ENCODE measurements at places on chromosomes 3 and 15.

DNA sequence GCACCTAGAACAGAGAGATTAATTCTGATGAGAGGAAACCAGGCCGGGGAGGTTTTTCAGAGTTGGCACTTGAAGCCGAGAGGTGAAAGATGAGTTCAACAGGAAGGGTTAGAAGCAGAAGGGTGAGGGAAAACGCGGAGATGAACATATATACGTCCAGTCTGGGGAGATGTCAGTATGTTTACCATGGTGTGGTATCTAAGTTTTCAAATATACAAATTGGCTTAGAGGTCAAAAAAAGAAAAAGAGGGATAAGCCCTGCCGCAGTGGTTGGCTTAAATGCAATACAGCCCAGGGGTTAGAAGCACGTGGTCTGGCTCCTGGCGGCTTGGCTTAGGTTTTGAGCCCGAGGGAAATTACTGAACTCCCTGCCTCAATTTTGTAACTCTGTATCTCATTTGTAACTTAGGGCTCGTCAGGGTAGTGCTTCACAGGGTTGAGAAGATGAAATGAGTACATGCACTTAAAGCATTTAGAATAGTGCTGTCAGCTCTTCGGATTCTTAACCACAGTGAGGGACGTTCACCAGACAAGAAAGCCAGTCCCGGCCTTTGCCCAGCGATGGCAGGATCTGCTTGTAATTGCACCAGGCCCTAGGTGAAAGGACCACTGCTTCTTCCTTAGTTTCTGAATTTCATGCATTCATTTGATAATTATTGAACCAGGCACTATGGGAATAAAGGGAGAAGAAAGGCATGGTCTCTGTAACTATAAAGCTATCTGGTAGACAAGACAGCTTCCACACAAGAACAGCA is 6.4 kb downstream of the HES1 start:
- DNase-seq, result peak; percentile 40

- no peak for DNase-seq
These were observed 6.9 kb downstream of the SERPINI2 start for GRCh38 chr3:167466966-167467365.

DNA sequence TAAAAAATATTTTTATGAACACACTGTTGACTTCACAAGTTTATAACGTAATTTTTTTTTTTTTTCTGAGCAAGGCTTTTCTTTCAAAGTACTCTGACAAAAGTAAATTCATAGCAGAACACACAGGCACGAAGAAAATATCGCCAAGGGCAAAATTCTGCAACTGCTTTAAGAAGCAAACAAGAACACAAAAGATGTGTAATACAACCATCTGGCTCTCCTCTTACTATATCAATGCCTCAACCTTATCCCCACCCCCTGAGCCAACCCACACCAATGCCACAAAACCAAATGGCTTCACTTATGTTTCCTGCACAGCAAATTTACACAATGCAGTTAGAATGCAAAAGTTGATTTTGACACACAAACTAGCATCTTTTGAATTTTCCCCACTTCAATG is 274.2 kb downstream of the FOXP1 start:
- no peak for DNase-seq

DNA sequence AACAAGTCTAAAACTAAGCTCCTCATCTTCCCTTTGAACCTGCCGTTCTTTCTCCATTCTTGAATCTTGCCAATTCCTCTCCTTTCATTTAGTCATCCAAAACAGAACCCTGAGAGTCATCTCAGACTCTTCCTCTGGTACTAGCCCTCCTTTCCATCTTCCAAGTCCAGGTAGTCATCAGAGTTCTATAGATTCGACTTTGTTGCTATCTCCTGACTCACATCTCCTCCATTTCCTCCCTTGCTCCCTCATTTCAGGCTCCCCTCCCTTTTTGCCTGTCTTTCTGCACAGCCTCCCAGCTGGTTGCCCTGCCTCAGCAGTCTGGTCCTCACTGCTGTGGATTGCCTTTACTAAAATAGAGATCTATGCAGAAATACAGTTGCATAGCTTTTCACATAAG is 4.7 kb downstream of the ATG7 start:
- no peak for DNase-seq

- DNase-seq, result peak; percentile 69
These were observed 276.9 kb upstream of the IL12A start for GRCh38 chr3:159711560-159712333.

DNA sequence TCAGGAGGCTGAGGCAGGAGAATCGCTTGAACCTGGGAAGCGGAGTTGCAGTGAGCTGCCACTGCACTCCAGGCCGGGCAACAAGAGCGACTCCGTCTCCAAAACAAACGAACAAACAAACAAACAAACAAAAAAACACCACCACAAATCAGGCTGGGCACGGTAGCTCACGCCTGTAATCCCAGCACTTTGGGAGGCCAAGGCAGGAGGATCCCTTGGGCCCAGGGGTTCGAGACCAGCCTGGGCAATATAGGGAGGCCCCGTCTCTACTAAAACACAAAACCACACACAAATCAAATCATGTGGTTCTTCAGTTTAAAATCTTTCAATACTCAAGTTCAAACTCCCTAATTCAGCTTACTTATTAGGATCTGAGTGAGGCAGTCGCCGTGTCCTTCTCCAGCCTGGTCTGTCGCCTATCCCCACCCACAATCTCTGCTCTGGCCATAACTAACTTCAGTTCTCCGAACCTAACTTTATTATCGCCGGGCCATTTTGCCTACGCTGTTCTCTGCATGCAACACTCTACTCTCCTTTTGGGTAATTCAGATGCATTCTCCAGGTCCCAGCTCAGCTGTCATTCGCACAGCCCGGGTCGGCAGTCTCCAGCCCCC is 660 bp upstream of the RTF1 start:
- DNase-seq, result no peak

GRCh38 chr15:42994546-42994945 is 74.0 kb upstream of the TTBK2 start:
- no peak for DNase-seq

DNA sequence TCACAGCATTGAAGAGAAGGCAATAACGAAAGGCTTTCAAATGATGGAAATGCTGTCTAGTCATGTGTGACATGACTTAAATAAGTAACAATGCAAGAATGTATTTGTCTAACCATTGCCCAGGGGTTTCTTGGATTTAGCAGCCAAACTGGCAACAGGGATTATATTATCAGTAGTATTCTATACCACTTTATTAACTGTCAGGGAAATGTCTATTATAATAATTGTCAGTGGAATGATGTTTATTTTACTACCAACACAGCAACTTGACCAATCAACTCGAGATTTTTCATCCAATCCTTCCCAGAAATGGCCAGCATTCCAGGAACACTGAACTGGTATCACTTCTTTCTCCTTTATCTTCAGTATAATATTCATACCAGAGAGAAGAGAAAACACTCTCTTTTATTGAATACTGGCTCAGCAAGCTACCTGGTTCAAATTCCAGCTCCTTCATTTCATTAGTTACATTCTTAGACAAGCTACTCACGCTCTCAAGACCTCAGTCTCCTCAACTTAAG is 66.2 kb downstream of the FOXP1 start:
- DNase-seq, result no peak

DNA sequence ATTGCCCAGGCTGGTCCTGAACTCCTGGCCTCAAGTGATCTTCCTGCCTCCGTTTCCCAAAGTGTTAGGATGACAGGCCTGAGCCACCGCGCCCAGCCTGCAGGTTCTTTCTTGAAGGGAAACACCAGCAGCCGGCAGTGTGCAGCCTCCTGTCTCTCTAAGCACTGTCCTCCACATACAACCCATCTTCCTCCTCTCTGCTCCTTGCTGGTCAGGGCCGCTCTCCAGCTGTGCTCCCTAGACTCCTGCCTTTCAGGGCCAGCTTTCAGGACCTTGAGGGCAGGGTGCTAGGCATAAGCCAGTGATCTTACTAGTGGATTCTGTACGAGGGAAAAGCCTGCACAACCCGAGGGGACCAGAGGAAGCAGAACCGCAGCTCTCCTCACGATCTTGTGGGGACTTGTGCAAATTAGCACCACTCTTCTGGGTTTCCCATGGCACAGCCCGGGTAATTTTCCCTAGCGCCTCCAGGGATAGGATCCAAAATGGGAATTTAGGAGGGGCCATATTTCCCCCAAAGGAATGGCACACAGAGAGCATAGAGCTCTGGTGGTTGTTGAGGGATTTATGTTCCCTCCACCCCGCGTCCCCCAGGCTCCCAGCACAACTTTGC is 18.2 kb upstream of the CORO2B start:
- DNase-seq, result no peak

DNA sequence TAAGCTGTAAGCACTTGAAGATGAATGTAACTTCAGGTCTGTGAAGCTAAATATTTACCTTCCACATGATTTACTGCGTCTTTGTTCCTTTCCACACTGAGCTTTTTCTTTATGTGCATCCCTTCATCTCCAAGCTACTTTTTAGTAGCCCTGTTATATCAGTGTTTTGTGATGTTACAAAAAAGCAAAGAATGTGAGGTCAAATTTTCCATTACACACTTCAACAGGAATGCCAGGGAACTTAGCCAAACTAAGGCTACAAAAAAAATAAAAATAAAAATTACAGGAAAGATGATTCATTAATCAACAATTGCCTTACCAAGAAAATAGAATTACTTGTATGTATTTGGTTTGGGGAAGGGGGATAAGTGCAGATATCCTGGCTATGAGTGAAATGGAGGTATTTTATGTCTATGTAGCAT is 73.0 kb downstream of the FILIP1L start:
- peak; percentile 58 for DNase-seq

DNA sequence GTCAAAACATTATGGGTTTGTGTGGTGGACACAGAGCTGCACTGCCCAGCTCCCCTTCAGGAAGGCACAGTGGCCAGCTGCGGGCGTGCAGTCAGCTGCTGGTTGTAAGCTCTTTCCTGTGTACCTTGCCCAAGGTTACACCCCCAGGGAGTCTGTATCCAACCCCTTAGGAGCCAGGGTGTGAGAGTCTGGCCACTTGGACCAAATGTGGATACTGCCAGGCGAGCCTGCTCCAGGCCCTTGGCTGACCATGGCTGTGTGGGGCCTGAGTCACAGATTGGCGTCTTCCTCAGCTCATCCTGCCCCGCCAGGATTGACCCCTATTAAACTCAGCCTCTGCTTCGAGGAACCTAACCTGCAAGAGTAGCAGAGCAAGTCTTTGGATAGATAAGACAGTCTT is 56.9 kb downstream of the ABHD5 start:
- DNase-seq, result no peak

DNA sequence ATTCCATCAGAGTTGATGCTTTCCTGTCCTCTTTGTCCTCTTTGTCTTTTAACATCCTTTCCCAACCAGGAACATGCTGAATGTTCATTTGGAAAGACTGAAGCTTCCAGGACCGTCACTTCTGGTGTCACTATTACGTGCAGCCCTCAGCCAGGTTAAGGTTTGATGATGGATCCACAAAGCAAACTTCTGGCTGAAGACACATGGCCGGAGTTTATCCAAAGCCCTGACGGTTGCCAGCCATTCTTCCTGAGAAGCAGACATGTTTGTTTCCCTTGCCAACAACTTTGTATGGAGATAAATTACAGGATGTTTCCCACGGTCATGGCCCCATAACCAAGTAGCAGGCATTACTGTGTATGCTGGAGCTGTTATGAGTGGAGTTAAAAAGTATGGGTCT is 236.9 kb downstream of the THSD4 start:
- DNase-seq, result no peak

DNA sequence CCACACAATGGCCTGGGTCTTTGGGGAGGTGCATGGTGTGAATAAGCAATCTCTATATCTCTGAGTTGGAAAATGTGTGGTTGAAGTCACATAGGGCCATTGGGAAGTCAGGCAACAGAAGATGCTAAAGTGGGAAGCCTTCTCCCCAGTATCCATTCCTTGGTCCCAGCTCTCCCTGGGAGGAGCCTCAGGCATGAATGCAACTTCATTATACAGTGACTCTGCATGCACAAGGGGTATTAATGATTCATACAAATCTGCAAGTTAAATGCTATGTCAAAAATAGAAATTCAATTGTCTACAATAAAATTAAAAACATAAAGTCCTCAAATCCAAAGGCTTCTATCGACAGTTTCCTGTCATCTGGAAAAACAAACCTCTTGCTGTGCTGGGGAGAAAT is 108.8 kb downstream of the RAB11A start:
- DNase-seq, result no peak

DNA sequence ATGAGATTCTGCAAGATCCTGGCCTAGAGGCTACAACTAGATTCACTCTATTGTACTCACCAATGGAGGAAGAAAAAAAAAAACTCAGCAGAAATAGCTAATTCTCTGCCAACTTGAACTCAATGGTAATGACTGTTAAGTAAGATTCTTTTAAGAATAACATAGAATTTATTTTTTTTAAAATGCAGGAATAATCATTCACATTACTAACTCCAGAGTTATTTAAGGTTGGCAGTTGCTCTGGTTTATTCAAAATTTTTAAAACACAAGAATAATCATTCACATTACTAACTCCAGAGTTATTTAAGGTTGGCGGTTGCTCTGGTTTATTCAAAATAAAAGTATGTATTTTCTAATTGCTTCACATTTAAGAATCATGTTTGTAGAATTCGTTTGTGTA is 1071.9 kb downstream of the IGSF11 start:
- DNase-seq, result no peak

DNA sequence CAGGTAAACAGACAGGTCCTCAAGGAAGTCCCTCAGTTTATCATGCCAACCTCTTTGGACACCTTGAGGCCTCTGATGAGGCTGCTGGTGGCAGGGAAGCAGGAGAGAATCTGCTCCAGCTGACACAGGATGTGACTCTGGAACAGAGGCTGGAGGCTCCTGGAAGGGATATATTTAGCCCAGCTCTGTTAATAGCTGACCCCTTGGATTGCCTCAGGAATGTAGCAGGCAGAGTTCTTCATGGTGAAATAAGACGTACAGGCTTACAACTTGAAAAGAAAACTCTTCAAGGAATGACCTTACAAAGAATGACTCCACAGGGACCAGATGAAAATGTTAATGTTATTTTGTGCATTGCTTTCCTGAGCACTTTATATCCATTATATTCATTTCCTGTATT is 90.5 kb downstream of the AQP9 start:
- DNase-seq, result peak; percentile 27

- DNase-seq, result no peak
These were observed 2.0 kb downstream of the SRGAP3 start for GRCh38 chr3:9247361-9247940.

DNA sequence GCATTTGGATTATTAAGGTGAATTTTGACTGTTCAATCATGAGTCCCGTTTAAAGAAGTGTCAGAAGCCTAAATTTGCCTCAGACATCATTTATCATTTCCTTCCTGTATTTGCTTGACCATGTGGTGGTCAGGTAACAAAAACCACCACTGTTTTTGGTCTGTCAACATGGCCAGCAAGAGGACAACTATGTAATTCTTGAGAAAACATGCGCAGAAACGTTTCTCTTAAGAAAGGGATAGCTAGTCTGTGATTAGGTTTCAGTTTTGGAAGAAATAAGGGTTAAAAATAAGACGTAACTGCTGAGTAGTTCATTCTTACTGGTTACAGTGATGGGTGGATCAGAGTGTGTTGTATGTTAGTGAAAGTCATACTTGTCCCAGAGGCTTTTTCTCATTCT is 204.5 kb downstream of the AKAP13 start:
- DNase-seq, result no peak

GRCh38 chr3:146227486-146227885 is 23.4 kb downstream of the PLSCR4 start:
- peak; percentile 10 for DNase-seq

- DNase-seq, result no peak
These were observed 72.5 kb downstream of the MRPL46 start for GRCh38 chr15:88394553-88395145.
